ENCODE measurements at places on chromosomes 6 and 20.

- no peak for DNase-seq
These were observed 21.4 kb upstream of the AKIRIN2 start for GRCh38 chr6:87723170-87724078.

DNA sequence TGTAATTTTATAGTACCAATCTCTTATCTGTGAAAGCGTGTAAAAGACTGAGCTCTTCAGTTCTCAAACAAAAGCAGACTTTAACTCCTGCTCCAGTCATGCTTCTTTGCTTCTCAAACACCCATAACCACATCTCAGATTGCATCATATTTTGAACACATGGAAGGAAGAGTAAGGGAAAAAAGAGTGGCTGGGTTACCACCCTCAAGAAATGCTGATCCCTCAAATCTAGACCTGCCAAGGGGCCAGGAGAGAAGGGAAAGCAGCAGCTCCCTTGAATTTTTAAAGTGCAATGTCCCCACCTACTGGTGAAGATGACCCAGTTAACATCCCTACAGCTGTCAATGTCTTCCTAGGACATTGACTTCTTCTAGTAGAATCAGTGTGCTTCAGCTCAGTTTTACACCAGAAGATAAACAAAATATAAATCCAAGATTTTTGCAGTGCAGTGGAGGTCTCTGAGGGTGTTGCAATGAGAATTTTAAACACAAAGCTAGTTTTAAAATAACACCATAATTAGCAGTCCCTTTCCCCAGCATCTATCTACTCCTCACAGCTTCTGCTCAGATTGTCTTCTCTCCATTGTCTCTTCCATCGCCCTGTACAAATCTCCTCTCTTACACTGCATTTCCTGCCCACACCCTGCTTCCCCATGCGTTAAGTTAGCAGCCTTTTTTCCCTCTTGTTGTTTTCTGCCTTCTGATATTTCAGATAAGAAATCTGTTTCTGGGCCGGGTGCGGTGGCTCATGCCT, 22.6 kb upstream of the HLA-DQB2 start:
- DNase-seq = no peak

DNA sequence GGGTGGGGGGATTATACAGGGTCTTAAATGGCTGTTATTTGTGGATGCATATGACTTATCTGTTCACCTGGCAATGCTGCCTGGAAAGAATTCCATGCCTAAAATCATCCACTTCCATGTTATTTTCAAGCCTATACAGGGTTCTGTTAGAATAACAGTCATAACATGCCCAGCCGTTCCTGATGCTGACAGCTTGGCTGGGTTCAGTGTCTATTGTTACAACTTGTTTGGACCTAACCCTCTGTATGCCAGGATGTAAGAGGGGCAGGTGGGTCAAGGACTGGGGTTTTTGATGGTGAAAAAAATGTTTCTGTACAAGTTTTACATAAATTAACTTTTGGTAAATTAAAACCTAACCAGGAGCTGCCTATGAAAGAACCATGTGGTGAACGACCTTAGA, 79.8 kb downstream of the GINS1 start:
- no peak for DNase-seq

DNA sequence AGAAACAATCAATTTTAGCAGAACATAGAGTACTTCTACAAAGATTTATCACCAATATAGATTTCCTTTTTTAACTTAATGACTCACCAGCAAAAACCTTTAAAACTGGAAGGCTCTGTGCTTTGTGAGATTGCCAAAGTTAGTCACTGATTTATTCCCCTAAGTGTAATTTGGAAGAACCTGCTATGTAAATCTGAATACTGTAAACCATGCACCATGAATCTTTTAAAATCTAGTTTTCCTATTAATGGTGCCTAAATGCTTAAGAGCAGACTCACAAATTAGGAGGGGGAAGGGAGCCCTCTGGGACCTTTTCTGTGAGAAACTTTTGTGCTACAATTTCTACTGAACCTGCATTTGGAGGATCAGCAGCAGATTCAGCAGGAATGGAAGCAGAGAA, 57.8 kb upstream of the PNRC1 start:
- DNase-seq = no peak

DNA sequence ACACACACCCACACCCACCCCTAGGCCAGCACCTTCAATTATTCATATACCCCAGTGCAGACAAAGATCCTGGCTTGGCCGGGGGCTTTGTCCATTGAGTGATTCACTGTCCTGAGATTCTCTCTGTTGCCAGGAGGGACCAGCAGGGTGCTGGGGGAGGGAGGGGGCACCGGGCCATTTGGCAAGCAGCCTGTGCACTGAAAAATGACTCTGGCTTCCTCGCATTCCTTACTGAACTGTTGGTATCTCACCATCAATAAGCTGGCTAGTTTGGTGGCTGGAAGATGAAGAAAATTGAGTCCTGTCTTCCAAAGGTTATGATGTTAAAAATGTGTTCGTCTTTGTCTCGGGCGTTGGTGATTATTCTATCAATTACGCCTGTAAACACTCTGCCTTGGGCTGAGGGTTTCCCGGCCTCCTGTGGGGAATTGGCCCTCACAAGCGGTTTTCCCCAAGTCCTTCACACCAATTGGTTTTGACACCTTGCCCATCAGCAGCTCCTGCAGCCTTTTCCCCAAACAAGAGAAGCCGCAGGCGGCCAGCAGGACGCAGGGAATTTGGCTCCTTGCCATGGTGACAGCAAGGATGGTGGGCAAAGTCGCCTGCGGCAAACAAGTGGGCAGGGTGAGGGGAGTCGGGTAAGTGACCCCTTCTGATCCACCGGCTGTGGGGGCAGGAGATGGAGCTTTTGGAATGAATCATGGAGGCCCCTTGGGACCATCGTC, 4.9 kb downstream of the VSTM2L start:
- DNase-seq = no peak

GRCh38 chr6:36414481-36414880, 27.0 kb upstream of the ETV7 start:
- DNase-seq = no peak

GRCh38 chr6:144849920-144850319, 564.8 kb downstream of the UTRN start:
- no peak for DNase-seq

DNA sequence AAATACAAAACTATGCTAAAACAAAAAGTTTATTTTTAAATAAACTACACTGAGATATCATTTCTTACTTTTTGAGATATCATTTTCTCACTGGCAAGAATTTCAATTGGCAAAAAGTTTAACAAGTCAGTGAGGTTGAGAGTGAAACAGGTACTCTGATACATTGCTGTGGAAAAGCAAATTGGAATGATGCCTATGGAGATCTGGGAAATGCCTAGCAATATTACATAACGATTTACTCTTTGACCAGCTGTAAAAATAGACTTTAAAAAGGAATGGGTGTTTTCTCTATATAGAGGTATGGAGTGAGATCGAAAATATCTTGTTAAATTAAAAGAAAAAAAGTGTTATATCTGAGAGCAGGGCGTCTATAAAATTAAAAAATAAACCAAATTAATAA, 16.9 kb downstream of the CGAS start:
- DNase-seq = no peak

DNA sequence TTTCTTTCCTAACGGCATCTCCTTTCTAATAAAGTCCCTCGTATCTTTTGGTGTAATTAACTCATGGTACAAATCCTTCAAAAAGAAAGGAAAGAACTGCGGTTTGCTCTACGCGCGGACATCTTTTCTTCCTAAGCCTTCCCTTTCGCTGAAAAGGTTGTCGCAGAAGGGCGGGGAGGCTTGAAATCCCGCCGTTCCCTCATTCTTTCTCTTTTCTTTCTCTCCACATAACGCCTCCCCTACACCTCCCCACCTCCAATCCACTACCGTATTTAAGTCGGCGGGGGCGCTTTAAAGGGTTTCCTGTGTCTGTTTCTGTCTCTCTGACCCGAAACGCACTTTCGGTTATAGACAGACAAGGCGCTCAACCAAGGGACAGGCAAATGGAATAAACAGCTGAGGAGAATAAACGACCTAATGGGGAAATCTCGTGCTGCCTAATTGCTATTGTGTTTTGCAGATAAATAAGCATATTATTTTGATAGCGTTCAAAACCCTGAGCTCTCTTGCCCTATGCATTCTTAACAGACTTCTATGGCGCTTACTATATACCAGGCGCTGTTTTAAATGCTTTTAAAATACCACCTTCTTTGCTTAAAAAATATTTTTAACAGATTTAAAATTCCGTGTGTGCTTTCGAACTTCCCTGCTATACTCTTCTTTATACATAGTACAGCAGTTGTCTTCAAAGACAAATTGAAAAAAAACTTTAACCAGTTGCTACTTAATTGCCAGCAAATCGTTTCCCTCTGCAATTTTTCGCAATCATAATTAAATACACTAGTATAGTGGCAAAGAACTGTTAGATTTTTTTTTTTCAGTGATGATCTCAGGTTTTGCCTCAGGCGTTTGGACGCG, 2.5 kb upstream of the HEY2 start:
- DNase-seq = peak; percentile 45

GRCh38 chr6:39614393-39614950, 110.7 kb downstream of the KIF6 start:
- no peak for DNase-seq

GRCh38 chr6:138562691-138563090, 63.4 kb upstream of the NHSL1 start:
- no peak for DNase-seq

GRCh38 chr6:3402310-3403237, 54.3 kb downstream of the SLC22A23 start:
- no peak for DNase-seq

- DNase-seq = no peak
These were observed 306.7 kb upstream of the SASH1 start for GRCh38 chr6:148035806-148036390.

DNA sequence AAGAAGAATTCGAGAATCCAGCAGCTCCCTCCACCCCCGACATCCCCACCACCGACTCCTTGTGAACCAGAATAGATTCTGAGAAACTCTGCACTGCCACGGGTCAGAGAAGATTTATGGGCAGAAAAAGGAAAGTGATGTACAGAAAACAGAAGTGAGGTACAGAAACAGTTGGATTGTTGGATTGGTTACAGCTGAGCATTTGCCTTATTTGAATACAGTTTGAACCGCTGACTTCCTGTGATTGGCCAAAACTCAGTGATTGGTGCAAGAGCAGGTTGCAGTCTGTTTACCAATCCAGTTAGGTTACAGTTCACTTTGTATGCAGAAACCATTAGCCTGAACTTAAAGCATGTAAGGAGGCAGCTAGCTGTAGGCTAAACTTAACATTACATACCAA, 131.2 kb upstream of the HDDC2 start:
- no peak for DNase-seq

- DNase-seq = no peak
These were observed 1127.5 kb downstream of the GRIK2 start for GRCh38 chr6:102520966-102521365.

DNA sequence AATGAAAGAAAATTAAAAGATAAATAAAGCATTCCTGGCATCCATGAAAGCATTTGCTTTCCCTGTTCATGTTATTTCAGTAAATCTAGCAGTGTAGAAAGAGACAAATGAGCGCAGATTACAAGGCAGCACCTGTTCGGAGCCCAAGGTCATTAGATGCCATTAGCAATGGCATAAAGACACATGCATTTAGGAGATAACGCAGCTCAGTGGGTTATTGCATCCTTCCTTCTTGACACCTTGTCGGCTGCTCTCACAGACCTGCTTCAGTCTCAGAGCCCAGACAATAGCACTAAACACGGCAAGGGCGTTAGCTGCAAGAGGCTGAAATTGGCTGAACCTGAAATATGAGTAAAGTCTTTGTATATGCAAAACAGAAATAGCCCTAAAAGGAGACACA, 140.3 kb downstream of the ATXN1 start:
- no peak for DNase-seq

DNA sequence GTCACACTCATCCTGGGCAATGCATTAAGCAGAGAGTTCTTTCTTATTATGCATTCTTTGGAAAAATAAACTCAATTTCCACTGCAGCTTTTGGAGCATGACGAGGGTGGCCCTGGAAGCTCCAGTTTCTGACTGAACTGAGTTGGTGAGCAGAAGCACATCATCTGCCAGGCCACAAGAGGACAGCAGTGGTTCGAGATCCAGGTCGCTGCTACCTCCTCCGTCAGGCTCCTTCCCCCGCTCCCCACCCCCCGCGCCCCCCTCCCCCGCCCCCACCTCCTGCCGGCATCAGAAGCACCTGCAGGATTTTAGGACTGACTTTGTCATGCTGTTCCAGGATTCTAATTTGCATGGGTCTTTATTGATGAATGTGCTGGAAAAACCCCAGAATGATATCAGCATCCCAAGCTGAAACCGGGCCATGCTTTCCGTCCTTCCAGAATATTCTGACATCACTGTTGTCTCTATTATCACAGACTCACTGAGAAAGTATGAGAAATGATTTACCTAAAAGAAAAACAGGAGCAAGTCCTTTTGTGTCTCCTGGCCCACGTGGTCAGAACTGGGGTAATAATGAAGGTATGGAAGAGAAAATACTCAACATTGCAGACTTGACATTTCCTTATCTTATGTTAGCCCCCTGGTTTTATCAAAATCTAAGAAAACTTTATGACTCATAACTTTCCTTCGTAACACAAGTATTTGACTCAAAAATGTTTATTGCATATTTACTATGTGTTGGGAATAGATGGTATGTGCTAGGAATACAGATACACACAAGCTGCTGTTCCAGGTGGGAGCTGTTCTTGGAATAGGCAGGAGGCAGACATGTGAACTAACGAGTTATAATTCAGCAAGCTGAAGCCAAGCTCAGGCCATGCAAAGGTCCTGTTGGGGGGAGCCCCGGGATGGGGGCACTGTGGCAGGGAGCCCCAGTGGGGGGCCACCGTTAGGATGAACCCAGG, 220.2 kb upstream of the EXOC2 start:
- no peak for DNase-seq

DNA sequence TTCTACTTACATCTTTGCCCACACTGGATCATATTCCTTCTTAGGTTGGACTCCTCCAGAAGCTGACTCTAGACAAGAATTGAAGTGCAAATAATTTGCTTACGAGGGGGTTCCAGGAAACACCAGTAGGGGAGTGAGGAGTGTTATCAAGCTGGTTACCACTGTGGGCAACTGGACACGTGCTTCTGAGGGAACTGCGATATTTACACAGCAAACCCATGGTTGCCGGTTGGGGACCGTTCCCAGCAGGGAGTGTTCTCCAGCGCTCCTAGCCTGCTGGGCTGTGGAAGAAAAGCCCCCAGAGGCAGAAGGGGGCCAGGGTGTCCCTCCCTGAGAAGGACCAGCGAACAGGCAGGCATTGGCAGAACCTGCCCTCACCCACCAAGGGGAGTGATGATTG, 21.7 kb downstream of the MDFI start:
- no peak for DNase-seq

- DNase-seq = no peak
These were observed 281.8 kb downstream of the RNF144B start for GRCh38 chr6:18668994-18669393.
